ENCODE measurements at places on chromosomes 6 and 20.

GRCh38 chr20:44633187-44633810 lies 18.2 kb downstream of the ADA start:
- DNase-seq = no peak

DNA sequence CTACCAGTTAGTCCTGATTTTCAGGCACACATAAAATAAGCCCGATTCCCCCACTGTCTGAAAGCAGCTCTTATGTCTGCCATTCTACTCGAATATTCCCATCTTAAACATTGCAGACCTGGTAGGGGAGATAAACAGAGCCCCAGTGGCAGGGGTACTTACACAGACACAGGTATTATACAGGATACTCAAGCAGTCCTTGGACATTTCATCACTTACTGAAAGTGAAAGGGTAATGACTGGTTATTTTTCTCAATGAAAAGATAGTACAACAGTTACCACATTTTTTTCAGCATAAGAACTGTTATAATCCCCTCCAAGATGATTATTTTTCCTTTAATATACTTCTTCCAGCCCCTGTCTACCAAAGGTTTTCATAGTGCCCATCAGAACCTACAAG lies 37.8 kb downstream of the TRPC4AP start:
- no peak for DNase-seq

DNA sequence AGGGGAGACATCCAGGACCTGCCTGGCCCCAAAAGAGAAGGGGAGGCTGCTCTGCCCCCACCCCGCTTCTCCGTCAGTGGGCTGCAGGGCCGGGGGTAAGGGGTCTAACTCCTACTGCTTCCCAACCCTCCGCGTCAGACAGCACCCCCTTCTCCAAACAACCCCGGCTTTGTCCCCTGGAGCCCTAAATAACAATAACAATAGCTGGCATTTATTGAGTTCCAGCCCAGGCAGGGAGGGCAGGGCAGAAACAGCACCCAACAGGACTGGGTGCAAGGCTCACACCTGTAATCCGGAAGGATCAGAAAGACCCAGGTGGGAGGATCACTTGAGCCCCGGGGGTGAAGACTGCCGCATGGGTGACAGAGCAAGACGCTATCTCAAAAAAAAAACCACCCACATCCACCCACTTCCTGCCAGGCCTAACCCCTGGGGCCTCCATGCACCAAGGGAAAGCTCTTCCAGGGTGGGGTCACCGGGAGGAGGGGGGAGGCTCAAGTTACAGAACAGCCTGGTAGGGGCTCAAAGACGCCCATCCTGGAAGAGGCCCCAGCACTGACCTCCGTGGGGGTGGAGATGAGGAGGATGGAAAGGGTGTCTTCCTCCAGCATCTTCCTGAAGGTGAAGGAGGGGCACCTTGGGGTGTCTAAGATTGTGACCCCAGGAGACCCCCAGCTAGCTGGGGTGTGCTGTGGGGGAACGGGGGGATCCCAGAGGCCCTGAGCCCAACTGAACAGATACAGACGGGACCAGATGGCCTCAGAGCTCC lies 1.3 kb upstream of the FNDC11 start:
- DNase-seq = no peak

DNA sequence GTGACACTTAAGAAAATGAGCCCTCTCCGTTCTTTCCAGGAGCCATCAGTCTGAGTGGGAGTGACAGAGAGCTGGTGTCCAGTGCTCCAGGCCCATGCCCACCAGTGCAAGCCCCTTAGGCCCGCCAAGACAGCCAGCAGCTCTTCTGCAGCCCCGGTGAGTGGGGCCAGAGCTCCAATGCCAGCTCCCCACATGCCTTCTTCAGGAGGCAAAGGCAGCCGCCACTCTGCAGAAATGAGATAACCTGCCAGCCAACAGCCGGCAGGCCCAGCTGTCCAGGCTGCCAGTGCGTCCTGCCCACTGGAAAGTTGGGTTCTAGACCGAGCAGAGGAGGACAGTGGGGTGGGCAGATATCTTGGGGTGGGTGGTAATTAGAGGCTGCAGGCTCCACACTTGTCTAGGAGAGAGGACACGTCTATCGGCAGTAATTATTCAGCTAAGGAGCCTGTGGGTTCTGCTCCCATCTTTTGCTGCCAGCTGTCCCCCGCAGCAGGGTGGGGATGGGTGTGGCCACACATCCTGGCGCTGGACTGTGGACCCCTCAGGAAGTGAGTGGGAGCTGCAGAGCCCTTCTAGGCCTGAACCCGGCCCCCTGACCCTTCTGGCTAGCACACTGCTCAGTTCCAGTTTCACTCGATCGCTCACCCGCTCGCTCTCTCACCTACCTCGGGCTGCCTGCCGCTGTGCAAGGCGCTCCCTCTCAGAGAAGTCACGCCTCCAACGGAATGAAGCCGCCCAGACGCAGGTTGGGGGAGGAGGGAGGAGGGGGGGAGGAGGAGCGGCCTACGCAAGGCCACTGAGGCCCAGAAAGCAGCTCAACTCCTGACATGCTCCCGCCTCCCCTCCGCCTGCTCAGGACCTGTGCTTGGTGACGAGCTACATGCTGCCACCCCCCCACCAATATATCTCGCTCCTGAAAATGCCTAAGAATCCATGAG lies 3.6 kb downstream of the GRM4 start:
- DNase-seq = no peak

DNA sequence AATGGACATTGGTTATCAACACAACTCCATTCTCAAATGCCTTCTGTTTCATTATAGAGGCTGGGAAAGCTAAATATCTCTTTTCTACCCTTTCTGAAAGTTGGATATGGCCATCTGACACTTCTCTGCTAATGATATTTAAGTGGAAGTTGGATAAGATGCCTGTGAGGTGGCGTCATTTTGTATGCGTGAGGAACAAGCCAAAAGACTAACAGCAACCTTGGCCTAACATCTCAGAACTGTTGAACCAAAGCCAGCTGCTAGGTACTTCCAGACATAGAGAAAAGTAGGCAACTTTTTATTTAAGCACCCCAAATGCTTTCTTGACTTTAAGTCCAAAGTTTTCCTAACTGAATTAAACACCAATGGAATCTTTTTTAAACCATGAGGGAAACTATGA lies 708.4 kb downstream of the CD109 start:
- no peak for DNase-seq
